ENCODE measurements at places on chromosomes 6 and 20. TPM values are rescaled to one million over a fixed set of nuclear protein-coding genes. Genes with fewer than 3 reads are reported as not detected.

- no peaks in the 10 kb centered on the region for H3K36me3 ChIP-seq
- no peaks in the 10 kb centered on the region for H3K27me3 ChIP-seq
- no peaks in the 10 kb centered on the region for H3K4me1 ChIP-seq
- H3K4me3 ChIP-seq = no peak overlapping the region
These were observed 125.9 kb upstream of the TNFAIP3 start for GRCh38 chr6:137740967-137741761.

DNA sequence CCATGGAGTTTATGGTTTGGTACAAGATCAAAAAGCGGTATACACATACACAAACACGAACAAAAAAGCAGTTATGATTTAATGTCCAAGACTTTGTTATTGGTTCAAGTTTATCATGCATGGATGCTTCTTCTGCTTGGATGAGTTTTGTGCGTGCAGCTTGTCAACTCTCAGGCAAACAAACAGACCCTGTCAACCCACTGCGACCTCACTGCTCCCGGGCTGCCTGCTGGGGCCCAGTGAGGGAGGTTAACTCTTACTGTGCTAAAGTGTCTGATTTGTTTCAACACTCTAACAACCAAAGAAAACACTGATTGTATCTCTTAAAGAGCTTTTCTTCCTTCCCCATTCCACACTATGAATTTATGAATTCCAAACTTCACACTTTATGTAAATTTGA lies 26.8 kb upstream of the DDR1 start:
- no peak overlapping the region for H3K4me3 ChIP-seq
- no peak for DNase-seq
- H3K36me3 ChIP-seq = no peaks in the 10 kb centered on the region
- no peaks in the 10 kb centered on the region for H3K27me3 ChIP-seq
- H3K4me1 ChIP-seq = no peaks in the 10 kb centered on the region

DNA sequence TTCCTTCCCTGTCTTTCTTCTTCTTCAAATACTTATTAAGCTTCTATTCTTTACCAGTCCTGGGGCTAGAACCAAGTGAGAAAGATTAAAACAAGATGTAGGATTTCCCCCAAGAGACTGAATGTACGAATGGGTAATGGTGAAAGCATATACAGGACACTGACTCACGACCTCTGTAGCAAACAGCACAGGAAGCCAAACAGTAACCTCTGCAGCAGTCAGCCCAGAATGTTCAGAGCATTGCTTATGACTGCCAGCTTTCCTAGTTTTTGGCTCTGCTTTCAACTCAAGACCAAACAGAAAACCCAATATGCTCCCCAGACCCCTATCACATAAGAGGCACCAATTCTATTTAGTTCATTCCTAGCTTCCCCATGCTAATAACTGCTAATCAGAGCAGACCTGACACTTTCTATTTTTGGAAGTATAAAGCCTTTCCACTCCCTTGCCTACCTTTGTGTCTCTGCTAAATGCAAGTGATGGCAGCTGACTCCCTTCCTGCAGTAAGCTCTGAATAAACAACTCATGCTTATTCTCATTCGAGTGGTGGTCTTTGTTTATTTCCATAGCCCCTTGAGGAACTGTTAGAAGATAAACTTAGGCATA lies 690.6 kb downstream of the EPM2A start:
- H3K27ac ChIP-seq = no peak overlapping the region
- no peaks in the 10 kb centered on the region for H3K36me3 ChIP-seq
- H3K4me3 ChIP-seq = no peak overlapping the region
- no peaks in the 10 kb centered on the region for H3K27me3 ChIP-seq

DNA sequence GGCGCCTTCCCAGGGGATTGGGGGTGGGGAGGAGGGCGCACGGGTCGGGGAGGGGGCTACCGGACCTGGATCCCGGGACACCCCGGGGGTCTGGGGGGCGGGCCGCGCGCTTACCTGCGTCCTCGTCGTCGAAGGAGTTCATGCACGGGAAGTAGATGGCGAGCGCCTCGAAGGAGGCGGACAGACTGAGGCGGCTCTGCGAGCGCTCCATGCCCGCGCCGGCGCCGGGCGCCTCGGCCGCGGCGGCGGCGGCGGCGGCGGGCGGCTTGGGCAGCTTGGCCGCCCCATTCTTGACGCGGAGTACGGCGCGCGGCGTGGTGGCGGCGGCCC lies 320 bp downstream of the RIMS4 start:
- H3K4me1 ChIP-seq = no peaks in the 10 kb centered on the region
- H3K36me3 ChIP-seq = no peaks in the 10 kb centered on the region
- no peak for DNase-seq
- no peak overlapping the region for H3K4me3 ChIP-seq
- H3K27me3 ChIP-seq = peaks cover 3% of the 10 kb centered on the region

DNA sequence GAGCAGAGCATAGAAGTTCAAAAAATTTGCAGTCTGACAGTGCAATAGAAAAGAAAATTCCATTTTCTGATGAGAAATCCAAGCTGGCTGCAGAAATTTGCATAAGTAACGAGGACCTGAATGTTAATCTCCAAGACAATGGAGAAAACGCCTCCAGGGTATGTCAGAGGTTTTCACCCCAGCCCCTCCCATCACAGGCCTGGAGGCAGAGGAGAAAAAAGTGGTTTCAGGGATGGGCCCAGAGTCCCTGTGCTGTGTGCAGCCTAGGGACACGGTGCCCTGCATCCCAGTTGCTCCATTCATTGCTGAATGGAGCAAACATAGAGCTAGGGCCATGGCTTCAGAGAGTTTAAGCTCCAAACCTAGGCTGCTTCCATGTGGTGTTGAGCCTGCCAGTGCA lies 327.9 kb upstream of the KHDRBS2 start:
- H3K27me3 ChIP-seq = no peaks in the 10 kb centered on the region
- no peak overlapping the region for H3K27ac ChIP-seq
- H3K4me1 ChIP-seq = no peaks in the 10 kb centered on the region
- H3K4me3 ChIP-seq = no peak overlapping the region
- no peak for DNase-seq

GRCh38 chr6:12185081-12185673 lies 105.0 kb upstream of the EDN1 start:
- no peaks in the 10 kb centered on the region for H3K4me1 ChIP-seq
- no peak overlapping the region for H3K27ac ChIP-seq
- no peak overlapping the region for H3K4me3 ChIP-seq
- no peak for DNase-seq
- H3K36me3 ChIP-seq = no peaks in the 10 kb centered on the region

ISM1 gene
- total RNA-seq = not detected

DNA sequence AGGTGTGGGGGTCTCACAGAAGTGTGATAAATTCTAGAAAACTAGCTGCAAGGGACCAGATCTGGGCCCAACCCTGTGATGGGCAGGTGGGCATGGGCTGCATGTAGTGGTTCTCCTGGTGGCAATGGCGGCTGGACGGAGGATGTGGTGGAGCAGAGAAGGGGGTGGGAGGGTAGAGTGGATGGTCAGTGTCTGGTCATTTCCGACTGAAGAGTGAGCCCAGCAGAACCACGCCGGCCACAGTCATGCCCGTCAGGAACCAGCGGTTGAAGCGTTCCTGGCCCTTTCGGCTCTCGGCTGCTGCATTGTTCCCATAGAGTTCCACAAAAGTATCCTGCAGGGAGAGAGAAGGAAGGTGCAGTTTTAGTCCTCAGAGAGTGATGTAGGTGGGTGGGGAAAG lies 28.0 kb downstream of the COX4I2 start:
- no peak overlapping the region for H3K27ac ChIP-seq
- no peaks in the 10 kb centered on the region for H3K27me3 ChIP-seq
- no peak for DNase-seq
- no peak overlapping the region for H3K4me3 ChIP-seq
- no peaks in the 10 kb centered on the region for H3K4me1 ChIP-seq

DNA sequence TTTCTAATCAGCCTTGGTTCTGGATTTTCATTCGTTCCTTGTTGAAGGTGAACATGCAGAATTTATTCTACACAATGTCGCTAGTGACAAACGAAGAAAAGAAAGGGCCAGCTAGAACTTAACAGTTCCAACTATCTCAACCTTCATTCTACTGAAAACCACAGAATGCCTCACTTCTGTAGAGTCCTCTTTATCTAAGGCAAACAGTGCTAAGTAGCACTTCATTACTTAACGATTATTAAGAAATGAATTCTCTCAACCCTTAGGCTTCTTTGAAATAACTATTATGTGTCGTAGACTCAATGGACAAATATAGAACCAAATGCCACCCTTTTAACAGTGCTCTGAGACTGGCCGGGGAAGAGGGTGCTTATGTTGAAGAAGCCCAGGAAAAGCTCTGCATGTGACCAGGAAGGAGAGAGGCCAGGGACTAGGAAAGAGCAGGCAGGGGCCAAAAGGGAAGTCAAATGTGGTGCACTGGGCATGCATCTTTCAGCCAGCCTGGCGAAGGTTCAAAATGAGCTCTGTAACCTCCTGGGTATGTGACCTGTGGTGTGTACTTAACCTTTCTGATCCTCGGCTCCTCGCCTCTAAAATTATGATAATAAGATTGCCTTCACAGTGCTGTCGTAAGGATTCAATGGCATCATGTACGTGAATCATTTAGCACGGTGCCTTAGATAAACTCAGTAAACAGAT lies 55.4 kb upstream of the BMP2 start:
- H3K27ac ChIP-seq = no peak overlapping the region
- H3K4me1 ChIP-seq = no peaks in the 10 kb centered on the region
- no peaks in the 10 kb centered on the region for H3K36me3 ChIP-seq
- no peak overlapping the region for H3K4me3 ChIP-seq

FAM217A gene
- total RNA-seq = not detected

GRCh38 chr6:56986611-56987010 lies 31.7 kb downstream of the BEND6 start:
- no peak overlapping the region for H3K27ac ChIP-seq
- no peaks in the 10 kb centered on the region for H3K36me3 ChIP-seq
- H3K4me1 ChIP-seq = no peaks in the 10 kb centered on the region
- H3K27me3 ChIP-seq = no peaks in the 10 kb centered on the region

Measured in uterus (tissue), 4 donors.